Ureter (tissue), 1 donor: ENCODE measurements at places on chromosomes 12 and 14. TPM values are rescaled to one million over a fixed set of nuclear protein-coding genes. Genes with fewer than 3 reads are reported as not detected.

Gene LRTM2
- total RNA-seq = not detected

Gene ACTN1
- total RNA-seq = 286 TPM

Gene KLHDC1
- total RNA-seq = 9.8 TPM

- DNase-seq = no peak
Observed at GRCh38 chr12:124586756-124587155, 19.3 kb upstream of the NCOR2 start.
